KG1 (cell line): ENCODE measurements at places on chromosomes 16 and 17.

GRCh38 chr16:86531641-86532525 is 21.6 kb downstream of the FOXF1 start:
- no peak for DNase-seq

DNA sequence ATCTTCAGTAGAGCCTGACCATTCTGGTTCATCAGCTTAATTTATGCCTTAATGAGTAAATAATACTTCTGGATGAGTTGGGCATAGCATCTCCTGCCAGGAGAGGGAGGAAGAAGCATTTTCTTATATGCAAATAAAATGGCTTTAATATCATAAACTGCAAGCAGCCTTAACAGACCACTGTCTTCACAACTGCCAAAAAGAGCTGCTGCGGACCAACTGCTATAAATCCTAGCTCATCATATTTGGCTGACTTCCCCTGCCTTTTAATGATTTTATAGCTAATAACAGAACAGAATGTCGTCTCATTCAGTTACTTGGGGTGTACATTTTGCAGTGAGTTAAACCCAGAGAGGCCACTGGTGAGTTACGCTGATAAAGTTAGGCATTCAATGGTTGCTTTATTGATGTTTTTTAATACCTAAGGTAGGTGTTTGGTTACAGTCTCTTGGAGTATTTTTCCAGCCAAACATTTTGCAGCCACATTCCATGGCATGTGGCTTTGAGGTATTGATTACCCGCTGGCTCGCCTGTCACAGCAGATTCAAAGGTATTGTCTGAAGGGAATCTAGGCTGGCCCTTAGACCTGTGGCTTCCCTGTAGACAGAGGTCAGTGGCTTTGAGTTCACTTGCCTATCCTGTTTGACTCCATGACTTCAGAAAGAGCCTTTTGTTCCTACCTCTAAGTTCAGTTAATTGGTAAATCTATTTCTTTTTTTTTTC is 16.4 kb downstream of the FAM20A start:
- DNase-seq = no peak

- DNase-seq = no peak
Observed at GRCh38 chr16:81578636-81579413, 134.2 kb downstream of the CMIP start.

- no peak for DNase-seq
Observed at GRCh38 chr16:14500791-14501190, 129.3 kb downstream of the PARN start.

DNA sequence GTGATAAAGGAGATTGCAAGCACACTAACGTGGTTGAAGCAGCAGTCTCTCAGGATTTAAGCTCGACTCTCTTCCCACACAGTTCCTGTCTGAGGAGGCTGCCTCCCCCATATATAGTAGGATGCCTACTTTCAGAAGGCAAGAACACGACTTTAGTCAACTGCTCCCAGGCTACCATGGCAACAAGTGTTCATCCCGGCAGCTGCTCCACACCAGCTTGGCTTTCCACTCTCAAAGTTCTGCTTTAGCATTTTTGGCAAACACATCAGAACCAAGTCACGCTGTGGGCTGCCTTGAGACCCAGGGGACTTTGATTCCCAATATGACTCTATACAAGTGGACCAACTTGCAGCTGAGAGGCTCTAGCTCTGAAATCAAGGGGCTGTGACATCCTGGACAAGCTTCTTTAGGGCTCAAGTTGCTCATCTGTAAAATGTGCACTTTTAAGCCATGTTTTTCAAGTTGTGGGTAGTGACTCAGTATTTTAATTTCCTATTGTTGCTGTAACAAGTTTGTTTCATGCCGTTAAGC is 16.5 kb downstream of the ZP2 start:
- DNase-seq = no peak

GRCh38 chr17:36629970-36630502 is 28.7 kb downstream of the MRM1 start:
- no peak for DNase-seq

- no peak for DNase-seq
Observed at GRCh38 chr17:27576477-27577083, 54.4 kb upstream of the LGALS9 start.

DNA sequence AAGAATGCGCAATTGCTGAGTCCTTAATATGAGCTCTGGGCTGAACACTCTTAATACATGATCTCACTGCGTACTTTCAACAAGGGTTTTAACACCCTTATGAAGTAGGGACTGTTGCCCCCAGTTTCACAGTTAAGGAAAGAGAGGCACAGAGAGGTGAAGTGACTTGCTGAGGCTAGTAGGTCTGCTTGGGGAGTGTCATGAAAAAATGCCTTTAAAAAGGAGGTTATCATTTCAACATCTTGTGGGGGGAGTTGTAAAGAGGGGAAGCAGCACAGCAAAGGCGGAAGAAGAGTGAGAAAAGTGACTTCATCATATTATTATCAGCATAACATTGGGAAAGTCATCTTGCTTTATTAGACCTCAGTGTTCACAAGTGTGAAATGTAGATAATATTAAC is 2.1 kb downstream of the CCL4L2 start:
- no peak for DNase-seq

DNA sequence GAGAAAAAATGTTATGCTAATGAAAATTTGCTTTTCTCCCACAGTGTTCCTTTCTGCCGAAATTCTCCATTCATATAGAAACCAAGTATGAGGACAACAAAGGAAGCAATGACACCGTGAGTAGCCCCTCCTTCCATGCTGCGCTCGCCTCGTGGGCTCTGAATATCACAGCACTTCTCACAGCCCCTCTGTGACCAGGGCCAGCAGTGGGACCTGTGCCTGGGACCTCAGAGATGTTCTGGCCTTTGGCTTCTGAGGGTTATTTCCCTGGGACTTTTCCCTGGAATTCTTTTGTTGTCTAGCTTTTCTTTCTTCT is 139.6 kb upstream of the NOL11 start:
- no peak for DNase-seq

GRCh38 chr16:25020112-25020631 is 5.0 kb upstream of the ARHGAP17 start:
- DNase-seq = no peak

DNA sequence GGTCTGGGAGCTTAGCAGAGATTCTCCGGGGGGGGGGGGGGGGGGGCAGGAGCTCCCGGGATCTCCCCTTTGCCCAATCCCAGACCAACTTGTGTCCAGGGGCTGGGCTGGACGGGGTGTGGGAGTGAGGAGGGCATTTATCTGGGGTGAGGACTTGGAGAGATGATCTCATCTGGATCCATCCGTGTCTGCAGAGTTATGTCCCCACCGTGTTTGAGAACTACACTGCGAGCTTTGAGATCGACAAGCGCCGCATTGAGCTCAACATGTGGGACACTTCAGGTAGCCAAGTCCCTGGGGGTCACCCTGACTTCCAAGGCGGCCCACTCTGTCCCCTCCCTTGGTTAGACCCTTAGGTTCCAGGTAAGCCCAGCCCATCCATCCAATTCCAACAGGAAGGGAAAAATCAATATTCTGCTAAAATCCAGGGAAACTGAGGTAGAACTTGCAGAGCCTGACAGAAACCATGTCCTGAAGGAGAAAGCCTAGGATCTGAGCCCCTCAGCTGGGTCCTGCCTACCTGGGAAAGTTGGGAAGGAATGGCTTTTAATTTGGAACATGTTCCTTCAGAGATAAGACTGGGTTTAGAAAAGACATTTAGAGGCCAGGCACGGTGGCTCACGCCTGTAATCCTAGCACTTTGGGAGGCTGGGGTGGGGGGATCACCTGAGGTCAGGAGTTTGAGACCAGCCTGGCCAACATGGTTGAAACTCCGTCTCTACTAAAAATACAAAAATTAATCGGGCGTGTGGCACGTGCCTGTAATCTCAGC is 921 bp downstream of the RND2 start:
- DNase-seq = no peak

DNA sequence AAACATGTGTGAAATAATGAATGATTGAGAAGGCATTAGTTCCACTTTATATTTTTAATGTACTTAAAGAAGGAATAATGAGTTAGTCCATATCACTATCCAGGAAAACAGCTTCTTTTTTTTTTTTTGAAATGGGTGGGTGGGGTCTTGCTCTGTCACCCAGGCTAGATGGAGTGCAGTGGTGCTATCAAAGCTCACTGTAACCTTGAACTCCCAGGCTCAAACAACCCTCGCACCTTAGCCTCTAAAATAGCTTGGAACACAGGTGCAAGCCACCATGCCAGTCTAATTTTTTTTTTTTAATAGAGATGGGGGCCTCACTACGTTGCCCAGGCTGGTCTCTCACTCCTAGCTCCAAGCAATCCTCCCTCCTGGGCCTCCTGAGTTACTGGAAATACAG is 275.5 kb downstream of the CEP112 start:
- no peak for DNase-seq

GRCh38 chr17:28743243-28744103 is at the start of gene TRAF4:
TRAF4 (plus strand) TSS chr17:28744011; CDS start chr17:28744113, 102 bp downstream.
- peak; percentile 52 for DNase-seq

GRCh38 chr17:77375108-77375916 is 234.5 kb downstream of the SEC14L1 start:
- no peak for DNase-seq

- DNase-seq = no peak
Observed at GRCh38 chr16:57102888-57103851, 10.8 kb downstream of the CPNE2 start.

DNA sequence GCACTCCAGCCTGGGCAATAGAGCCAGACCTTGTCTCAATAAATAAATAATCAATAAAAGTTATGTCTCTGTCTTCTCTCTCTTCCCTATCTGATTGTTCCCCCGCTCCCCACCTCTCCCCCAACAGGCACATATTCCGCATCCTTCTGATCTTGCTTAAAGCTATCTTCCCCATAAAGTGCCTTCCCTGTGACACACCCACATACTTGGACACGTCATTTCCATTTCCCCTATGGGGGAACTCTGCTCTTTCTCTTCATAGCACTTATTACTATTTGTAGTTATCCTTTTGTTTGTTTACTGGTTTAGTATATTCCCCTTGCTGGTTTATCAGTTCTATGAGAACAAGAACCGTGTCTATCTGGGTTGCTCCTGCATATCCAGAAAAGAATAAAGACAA is 14.9 kb downstream of the MYO1D start:
- no peak for DNase-seq

DNA sequence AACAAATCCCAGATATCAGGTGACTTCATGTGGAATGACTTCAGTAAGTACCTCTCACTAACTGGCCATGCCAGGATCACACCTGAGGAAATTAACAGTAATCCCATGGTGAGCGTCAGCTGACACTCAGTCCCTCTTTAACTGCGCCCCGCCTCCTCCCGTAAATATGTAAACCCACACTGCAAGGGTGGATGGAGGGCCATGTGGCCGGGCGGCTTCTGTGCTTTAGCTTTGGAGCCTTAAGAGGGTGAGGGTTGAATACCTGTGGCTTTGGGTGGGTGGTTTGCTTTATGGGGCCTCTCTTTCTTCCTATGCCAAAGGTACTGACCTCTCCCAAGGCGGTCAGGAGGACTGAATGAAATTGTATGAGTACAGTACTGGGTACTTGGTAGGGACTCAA is 141.7 kb downstream of the MRM1 start:
- DNase-seq = no peak

DNA sequence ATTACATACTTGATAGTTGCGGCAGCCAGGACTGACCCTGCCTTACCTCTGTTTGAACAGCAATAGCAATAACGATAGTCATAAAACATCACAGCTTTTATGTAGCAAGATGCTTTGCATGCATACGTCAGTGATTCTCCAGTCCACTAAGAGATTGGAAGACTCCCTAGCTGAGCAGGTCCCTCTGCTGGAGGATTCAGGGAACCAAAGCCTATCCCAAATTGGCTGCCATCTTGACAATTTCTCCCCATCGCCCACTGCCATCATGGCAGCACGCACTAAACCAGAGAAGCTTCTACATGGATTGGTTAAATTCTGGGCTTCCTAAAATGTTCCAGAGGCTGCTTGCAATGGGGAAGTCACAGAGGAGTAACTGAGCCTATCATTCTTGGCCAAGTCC is 360.6 kb upstream of the XYLT1 start:
- no peak for DNase-seq

DNA sequence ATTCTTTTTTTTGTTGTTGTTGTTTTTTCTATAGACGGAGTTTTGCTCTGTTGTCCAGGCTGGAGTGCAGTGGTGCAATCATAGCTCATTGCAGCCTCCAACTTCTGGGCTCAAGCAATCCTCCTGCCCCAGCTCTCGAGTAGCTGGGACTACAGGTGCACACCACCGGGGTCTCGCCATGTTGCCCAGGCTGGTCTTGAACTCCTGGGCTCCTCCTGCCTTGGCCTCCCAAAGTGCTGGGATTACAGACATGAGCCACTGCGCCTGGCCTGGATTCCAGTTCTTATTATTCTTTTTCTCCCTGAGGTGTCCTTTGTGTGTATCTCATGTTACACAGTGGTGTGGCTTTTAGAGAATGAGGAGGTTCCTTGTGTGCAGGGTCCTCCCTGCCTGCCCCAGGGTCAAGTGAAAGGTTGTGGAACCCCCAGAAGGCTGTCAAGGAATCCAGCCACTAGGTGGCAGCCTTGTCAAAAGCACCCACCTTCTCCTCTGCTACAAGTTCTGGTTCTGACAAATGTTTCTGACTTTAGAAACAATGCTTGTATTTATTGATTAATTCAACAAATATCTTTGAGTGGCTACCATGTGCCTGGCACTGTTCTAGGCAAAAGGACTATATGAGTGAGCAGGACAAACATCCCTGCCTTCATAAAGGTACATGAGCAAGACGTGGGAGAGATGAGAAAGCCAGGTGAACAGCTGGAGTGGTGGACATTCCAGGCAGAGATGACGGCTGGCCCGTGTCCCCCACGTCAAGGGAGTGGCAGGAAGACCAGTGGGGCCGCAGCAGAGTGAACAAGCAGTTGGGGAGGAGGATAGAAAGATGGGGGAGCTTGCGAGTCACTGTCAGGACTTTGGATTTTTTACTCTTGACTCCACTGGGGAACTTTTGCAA is 112.4 kb downstream of the SPECC1 start:
- DNase-seq = no peak

DNA sequence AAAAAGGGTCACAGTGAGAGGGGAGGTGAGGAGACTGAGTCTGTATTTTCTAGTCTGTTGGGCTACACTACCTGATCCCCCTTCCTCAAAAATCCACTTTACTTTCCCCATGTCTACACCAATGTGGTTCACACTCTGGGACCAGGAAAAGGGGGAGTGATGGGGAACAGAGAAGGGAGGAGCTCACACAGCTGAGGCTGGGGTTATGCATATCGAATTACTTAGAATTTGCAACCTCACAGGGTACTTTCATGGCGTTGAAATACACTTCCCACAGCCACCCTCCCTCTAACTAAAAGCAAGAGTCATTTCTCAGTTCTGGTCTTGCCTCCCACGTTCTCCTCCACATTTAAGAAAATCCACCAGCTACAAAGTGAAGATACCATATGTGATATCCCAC is 14.1 kb downstream of the MAPT start:
- no peak for DNase-seq
